ENCODE measurements at places on chromosomes 13 and 19.

- no peak for DNase-seq
These were observed 13.3 kb downstream of the EXOC3L2 start for GRCh38 chr19:45231891-45232290.

DNA sequence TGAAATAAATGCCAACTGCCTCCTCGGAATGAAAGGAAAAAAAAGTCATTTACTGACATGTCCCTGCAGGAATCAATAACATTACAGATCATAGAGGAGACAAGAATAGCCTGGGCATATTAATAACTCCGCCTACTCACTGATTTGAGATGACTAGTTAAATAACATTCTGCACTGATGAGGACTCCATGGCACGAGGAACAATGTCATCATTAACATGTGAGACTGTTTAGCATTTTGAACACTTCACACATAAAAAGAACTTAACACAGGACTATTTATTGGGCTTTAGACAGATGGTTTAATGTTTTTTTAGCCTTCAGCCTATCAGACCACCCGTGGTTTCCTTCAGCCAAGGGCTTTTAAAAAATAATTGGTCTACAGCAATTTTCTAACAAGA is 170.1 kb downstream of the OLFM4 start:
- DNase-seq, result no peak

GRCh38 chr19:16571822-16572331 is 338 bp downstream of the SLC35E1 start:
- no peak for DNase-seq

- no peak for DNase-seq
These were observed 99.5 kb upstream of the TMTC4 start for GRCh38 chr13:100773923-100774663.
